Inflammatory macrophage treated with lipopolysaccharide for 4 hours (primary cell): ENCODE measurements at places on chromosomes 1 and 21.
A peak's percentile ranks its signal among the peaks of the same experiment; 100 is the strongest.

- DNase-seq, result no peak
Measured at GRCh38 chr1:8435569-8436071, 117.7 kb downstream of the SLC45A1 start.

- no peak for DNase-seq
Measured at GRCh38 chr1:101697072-101697471, 299.7 kb downstream of the OLFM3 start.

GRCh38 chr1:195591917-195592672 is 1016.1 kb downstream of the KCNT2 start:
- DNase-seq, result no peak

DNA sequence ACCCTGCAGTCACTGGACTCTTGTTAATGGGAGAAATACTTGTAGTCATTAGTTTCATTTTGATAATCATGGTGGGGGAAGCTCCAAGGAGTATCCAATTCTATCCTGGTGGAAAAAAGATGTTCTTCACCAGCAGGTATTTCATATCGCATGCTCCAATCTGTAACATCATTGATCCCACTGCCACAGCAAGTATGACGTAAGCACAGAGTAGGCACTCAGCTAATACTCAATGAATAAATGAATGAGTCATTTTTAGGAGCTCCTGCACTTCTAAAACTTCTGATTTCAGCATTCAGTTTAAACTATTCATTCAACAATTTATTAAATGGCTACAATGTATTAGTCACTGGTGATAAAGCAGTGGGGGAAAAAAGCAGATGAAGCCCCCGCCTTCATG is 30.3 kb downstream of the RXRG start:
- DNase-seq, result no peak

DNA sequence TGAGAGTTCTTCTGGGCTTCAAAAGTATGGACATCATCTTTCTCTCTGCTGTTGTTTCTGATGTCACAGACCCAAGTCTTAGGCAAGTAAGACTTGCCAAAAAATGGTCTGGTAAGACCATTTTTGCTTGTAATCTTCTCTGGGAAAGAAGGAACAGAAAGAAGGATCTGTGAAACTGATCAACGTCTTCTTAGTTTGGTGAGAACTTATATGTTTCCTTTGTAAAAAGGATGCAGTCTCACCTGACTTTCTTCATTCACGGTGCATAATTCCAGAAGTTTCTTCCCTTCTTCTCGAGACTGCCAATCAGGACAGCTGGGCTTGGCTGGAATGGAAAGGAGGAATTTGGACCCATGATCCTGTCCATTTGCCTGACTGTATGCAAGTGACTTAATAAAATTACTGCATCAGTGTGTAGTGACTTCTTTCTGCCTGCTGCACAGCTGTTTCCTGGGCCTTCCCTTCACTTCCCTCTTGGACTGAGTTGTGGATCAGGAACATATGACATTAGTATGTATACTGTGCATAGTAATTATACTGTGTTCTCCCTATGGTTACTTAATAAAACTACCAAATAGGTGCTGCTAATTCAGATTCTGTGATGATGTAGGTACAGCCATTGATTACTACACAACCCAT is 7.6 kb upstream of the DENND1B start:
- peak; percentile 60 for DNase-seq

- DNase-seq, result peak; percentile 46
Measured at GRCh38 chr1:203702130-203702577, 62.8 kb upstream of the LAX1 start.

DNA sequence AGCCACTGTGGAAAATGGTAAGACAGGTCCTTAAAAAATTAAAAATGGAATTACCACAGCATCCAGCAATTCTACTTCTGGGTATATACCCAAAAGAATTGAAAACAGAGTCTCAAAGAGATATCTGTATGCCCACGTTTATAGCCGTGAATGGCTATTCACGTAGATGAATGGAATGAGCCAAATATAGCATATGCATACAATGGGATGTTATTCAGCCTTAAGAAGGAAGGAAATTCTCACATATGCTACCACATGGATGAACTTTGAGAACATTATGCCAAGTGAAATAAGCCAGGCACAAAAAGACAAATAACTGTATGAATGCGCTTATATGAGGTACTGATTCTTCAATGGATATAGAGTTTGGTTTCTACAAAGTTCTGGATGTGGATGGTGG is 134.5 kb upstream of the KCNE2 start:
- DNase-seq, result no peak
